Anterior cingulate cortex (tissue), 58 donors: ENCODE measurements at places on chromosomes 6 and 20.

GRCh38 chr6:77502981-77503380, 39.7 kb upstream of the HTR1B start:
- no peak for DNase-seq

DNA sequence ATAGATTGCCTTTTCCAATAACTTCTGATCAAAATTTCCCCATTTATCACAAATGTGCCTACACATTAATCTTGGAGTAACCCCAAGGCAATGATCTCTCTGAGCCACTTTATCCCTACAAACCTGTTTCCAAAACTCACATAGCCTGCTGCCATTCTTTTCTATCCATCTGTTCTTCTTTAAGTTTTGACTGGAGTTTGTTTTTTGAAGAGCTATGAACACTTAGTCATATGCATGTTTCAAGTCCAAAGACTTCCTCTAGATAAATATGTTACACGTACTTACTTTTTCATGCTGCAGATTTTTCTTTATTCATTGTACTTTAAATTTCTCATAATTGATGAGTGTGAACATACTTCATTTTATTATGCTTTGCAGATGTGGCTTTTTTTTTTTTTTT, 488.9 kb upstream of the CITED2 start:
- DNase-seq: no peak

DNA sequence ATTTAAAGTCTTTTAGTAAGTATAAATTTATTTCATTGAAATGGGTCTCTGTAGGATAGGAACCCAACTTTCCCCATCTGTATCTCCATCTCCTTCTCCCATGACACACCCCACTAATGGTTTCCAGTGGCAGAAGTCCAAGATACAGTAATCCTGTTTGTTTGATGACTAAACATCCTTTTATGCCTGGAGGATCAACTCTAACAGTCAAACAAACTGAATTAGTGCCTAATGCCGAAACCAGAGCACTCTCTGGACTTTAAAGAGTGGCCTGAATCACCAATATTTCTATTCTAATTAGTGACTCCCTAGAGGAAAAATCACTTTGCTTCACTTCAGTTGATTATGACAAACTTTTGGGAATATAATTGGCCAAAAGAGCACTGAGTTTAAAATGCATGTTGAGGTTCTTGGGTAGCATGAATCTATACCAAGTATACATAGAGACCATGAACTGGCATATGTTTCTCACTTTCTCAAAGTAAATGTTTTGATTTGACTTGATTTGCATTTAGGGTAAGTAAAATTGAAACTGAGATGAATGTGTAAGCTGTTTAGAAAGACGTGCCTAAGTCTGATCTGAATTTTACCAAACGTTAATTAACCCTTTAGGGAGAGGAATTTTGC, 776.4 kb upstream of the NRSN1 start:
- DNase-seq: no peak

GRCh38 chr20:50668798-50669197, 22.5 kb downstream of the RIPOR3 start:
- no peak for DNase-seq

DNA sequence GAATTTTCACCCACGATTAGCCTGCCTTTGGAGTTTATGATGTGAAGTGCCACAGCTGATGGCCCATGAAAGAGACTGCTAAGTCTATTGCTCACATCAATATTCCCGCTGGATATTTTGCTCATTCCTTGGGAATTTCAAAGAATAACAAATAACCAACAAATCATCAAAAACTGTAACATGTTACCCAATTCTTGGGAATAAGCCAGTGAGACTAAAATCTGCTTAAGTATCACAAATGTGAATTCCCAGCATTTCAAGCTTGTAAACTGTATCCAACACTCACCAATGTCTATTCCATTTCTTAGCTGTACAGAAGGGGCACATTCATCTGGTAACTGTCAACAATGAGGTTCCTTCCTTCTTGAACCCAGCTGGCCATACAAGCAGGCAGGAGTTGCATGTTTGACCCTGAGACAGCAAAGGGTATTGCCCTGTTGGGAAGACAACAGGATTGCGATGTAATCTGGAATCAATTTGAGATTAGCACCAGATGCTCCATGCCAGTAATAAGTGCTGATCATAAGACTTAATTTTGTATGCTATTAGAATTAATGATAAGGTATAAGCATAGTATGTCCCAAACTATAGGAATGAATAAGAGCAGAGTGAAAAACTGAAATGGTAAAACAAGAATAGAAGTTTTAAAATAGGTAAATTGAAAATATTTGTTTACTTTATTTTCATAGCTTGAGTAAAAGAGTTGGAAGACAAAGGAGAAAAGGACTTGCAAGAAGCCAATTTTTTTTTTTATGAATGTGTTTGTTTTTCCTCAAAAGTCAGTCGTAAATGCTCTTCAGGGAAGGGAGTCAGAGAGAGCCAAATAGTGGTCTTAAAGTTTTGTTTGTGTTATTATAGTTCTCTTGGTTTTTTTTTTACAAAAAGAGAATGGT, 58.8 kb downstream of the RSPO3 start:
- DNase-seq: no peak

DNA sequence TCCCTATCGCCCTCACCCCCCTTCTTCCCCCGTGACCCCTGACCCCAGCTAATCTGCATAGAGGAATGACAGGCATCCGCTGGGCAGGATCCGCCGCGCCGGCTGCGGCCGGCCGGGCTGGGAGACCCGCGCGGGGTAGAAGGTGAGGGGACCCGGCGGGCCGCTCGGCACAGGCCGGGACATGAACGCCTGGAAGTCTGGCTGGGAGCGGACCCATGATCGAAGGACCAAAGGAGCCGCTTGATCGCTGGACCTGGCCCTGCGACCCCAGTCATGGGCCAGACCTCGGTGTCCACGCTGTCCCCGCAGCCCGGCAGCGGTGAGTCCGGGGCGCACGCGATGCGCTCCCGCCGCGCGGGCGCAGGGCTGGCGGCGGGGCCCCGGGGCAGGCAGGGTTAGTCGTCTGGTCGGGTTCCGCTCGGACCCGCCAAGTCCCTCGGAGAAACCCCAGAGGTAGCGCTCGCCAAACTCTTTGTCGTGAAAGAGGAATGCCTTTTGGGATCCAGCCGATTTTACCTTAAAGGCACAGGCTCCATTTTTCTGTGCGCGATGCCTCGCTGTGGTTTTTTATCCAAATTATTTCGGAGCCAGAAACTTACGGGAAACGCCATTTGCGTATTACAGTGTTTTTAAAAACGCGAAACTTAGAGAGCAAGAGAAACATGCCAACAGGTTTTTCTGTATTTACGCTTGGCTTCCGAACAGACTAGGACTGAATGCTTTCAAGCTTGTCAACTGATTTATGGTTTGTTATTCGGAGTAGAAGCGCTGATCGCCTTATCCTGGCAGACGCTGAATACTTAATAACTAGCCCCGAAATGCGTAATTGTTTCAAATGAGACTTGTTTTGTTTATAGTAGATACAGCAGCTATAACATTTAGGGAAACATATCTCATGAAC, at the start of gene PHACTR2:
TSS of gene PHACTR2 (plus strand) at position 75 of the 901 bp plus-strand sequence. CDS start at position 274, 199 bp downstream.
- DNase-seq: peak; percentile 52

GRCh38 chr20:37518606-37519507, 2.2 kb upstream of the NNAT start:
- DNase-seq: no peak

- DNase-seq: no peak
Observed at GRCh38 chr20:6863355-6863754, 95.9 kb downstream of the BMP2 start.

GRCh38 chr6:45813943-45814342, 201.7 kb downstream of the CLIC5 start:
- DNase-seq: no peak

DNA sequence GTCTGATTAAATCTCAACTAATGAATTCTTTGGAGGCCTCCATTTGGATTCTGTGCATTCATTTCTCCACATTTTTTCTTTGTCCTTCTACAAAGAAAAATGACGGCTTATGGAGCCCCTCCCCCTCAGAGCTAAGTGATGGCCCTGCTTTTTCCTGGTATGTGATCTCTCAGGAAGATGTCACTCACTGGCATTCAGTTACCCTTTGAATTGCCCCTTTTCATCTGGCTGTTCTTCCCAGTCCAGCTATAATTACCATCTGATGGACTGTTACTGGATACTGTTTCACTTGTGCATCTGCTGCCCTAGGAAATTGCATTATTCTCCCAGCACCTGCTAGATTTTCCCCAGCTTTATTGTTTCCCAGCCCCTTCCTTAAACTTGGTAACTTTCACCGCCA, 151.9 kb downstream of the CFAP61 start:
- no peak for DNase-seq
